LHCN-M2 (cell line): ENCODE measurements at places on chromosomes 7 and 10. TPM values are rescaled to one million over a fixed set of nuclear protein-coding genes. Genes with fewer than 3 reads are reported as not detected.

- DNase-seq: no peak
These were observed 84.7 kb downstream of the PTPRZ1 start for GRCh38 chr7:121957626-121958025.

- DNase-seq: no peak
These were observed 1.3 kb downstream of the SAR1A start for GRCh38 chr10:70169011-70169410.

DNA sequence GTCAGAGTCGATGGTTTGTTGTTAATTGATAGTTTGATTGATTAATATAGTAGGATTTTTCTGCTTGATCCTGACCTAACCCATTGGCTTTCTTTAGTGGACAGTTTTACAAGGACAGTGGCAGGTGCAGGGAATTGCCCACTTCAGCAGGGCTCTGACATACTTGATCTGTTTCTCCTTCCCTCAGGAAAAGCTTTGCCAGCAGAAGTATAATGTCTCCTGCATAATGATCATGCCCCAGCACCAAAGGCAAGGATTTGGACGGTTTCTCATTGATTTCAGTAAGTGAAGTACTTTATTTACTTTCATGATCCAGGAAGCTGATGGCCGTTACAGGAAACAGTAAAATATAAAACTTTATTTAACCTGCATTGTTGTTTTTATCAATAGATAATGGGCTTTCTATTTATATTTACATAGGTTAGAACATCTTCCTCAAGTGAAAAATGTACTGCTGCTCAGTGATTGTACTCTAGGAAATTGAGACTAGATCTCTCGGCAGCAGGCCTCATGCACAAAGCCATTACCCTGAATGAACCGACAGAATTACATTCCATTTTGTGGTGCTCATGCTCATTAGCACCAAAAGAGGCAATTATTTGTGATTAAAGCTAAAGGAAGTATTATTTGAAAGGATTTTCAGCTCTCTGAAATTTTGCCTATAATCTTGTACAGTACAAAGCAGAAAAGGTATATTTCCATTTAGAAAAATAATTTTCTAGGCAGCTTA is 122.5 kb upstream of the SAMD8 start:
- no peak for DNase-seq

DNA sequence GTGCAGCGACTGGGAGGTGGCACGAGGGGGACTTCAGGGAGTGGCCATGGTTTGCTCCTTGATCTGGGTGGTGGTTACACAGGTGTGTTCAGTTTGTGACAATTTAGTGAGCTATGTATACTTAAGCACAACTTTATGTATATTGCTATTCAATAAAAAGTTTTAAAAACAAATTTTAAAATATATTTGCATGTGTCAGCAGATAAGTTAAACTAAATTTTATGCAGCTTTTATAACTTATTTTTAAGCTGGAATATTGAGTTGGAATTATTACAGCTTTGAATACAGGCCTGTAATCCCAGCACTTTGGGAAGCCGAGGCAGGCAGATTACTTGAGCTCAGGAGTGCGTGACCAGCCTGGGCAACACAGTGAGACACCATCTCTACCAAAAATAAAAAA is 5.4 kb downstream of the BAIAP2L1 start:
- DNase-seq: no peak

DNA sequence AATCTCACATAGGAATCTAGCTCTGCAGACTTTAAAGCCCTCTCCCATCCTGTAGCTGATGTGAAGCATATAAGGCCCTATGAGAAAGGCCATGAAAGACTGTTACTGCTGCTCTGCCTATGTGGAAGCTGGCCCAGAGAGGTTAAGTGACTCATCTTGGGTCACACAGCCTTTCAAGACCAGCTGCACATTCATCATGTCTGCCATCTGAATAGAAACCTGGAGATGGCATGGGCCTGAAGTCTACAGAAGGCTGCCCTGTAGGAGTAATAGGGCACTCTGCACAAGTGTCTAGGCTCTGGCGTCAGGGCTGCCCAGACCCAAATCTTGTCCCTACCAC is 59.4 kb upstream of the COL13A1 start:
- DNase-seq: no peak

DNA sequence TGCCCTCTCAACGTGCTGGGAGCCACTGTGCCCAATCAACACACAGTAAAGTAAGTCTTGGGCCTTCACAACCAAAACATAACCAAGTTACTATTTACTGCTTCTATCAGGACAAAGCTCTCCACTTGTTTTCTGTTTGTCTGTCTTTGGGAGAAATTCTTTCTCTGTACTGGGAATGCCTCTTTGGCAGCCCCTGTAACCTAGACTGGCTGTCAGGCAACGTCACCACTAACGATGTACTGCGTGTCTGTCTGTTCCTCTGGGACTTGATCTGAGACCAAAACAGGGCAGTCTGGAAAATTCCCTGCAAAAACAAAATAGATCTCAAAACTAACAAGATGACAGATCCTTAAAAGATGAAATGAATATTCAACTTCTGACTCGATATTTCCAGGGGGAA is 113.0 kb downstream of the SMURF1 start:
- no peak for DNase-seq

DNA sequence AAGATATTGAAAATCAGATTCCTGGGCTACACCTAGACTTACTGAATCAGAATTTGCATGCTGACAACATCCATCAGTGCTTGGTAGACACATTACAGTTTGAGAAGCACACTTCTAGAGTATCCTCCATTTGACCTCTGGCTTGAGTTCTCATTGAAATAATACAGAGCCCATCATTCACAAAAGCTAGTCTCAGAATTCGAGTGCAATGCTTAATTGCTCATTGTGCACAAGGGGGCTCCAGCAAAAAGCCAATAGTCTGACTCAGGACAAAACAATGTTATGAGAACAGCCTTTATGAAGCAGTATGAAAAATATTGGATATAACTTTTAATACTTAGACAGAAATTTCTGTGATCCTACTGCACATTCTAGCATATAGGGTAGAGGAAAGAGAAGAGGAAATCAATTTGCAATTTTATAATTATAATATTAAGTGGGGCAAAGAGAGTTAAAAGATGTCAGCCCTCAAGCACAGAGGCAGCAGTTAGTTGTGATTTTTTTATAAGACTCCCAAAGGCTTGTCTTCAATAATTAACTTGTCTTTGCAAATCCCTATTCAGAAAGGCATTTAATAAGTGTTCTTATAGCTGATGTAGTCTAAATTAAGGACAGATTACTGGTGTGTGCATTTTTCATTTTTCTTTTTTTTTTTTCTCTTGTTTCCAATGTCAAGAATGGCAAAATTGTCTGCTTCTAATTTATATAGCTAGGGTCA is 105.8 kb upstream of the ANK3 start:
- peak; percentile 57 for DNase-seq

DNA sequence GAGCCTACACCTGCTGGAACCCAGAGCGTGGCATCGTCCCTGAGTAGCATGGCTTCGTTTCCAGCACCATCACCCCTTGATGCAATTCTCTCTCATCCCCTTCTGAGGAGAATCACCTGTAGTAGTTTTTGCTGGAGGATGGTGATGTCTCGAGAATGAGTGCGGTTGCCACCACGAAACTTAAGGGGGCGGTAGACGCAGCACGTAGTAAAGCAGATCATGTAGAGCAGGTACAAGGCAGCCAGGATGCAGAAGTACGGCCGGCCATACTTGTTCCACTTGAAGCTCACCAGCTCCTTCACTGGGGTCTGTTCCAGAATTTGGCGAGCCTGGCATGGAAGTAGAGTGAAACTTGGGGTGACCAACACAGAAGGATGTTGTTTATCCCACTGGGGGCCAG is 8.1 kb downstream of the TRPV5 start:
- no peak for DNase-seq

DNA sequence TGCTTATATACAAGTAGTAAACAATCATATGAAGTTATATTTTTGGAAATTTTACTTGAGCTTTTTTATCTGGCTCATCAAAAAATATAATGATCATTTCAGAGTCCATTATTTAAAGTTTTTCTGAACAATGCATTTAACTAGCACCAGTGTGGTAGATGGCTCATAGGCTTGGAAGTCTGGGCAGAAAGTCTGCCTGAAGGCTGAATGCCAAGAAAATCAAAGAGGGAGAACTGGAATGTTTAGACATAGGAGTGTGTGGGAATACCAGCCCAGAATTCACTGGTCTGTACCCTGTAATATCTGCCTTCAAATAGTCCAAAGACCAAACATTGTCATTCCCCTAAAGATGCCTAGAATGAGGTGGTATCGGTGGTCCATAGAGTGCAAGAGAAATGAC is 40.3 kb upstream of the ANK3 start:
- peak; percentile 80 for DNase-seq

- DNase-seq: no peak
These were observed 10.3 kb downstream of the ADRB1 start for GRCh38 chr10:114053946-114054345.

GRCh38 chr7:138282997-138283396 is 177.1 kb upstream of the TRIM24 start:
- no peak for DNase-seq

GRCh38 chr7:130831817-130832481 is 97.9 kb upstream of the KLF14 start:
- DNase-seq: peak; percentile 61

DNA sequence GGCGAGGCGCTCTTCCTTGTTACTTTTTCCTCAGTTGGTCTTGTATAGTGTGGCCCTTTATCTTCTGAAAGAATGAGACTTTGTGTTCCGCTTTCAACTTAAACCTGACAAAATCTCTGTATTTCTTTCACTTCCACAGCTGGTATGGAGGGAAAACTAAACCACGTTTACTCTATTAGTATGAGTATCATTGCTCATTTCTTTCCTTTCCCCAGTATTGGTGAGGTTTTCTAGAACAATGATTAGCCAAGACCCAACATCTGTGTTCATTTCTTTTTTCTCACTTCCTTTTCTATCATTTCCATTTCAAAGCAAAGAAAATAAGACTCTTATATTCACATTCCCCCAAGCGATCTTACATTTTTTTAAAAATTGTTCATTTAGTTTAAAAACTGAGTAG is 165.3 kb downstream of the PAXIP1 start:
- DNase-seq: no peak

- DNase-seq: no peak
These were observed 772 bp downstream of the HDAC9 start for GRCh38 chr7:18496341-18496700.

DNA sequence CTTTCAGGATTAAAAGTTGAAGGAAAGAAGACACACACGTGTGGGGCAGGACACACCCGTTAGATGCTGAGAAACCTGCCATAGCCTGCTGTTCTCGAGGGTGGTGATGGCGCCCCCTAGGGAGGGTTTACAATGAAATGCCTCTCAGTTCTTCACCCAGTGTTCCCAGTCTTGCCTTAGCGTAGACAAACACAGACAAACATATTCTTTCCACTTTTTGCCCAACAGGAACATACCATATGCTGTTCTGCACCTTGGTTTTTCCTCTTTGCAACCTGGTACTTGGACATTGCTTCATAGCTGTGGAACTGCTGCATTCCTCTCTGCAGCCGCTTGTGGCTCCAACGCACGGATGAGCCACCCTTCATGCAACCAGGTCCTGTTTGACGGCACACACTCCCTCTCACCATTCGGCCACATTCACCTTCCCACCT is 23.3 kb upstream of the HSPA12A start:
- DNase-seq: no peak

DNA sequence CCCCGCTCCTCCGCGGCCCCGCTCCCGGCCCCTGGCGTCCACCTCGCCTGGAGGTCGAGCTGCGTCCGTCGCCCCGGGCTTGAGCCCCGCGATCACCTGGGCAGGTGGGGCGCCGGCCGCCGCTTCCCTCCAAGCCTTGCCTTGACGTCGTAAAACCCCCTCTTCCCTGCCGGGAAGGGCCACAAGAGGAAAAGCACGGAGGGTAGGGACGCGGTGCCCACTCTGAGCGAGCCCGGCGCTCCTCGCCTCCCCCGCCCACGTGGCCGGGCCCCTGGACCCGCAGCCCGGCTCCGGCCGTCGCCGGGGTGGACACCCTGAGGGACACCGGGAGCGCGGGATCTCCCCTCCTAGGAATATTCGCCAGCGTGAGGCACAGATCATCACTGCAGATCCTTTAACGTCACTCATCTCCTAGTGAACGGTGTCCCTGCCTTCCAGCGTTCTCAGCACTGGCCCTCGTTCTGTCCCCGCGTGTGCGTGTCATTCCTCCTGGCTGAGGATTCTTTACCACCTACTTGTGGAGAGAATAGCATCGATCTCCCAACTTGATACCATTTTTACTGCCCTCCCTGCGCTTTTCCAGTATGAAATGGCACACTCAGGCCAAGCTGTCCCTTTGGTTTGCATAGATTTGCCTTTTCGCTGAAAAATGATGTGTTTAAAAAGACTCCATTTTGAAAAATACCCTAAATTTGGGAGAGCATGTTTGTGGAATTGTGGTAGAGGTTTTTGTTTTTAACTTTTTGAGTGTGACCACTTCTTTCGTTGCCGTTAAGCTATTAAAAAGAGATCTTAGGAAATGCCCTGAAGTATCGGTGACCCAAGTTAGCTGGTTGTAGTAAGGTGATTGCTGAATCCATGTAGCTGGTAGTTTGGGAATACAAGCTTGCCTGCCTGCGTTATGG is 649 bp downstream of the ACTR3B start:
- peak; percentile 42 for DNase-seq

DNA sequence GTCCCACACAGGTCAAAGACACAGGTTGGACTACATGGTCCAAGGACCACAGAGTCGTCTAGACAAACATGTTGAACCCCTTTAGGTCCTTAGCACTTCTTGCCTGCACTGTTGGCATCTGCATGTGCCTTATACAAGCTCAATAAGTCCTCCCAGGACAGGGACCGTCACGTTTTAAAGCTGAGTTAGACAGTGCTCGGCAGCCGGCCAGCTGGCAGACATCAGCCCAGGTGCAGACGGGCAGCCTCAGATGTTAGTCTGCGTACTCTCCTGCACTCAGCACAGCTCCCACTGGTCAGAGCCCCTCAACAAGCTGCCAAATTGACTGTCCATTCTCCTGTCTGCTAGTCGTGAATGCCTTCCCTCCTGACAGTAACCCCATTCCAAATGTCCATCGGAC is 34.9 kb downstream of the PARP12 start:
- DNase-seq: no peak

GRCh38 chr10:15460661-15461060 is 89.6 kb upstream of the FAM171A1 start:
- DNase-seq: no peak

- DNase-seq: no peak
These were observed 15.0 kb upstream of the ZNF467 start for GRCh38 chr7:149788300-149788851.

Gene EVX1
- not detected in 2 replicates for total RNA-seq

Gene WDR86
- 1.3 TPM in 1 of 2 replicates, not detected in the other for total RNA-seq

Gene HHEX
- 0.06 TPM in 1 of 2 replicates, not detected in the other for total RNA-seq

Gene IFIT1B
- not detected in 2 replicates for total RNA-seq

Gene C7orf57
- total RNA-seq: 0.13 and 0.29 TPM in 2 replicates

Gene CRYGN
- total RNA-seq: not detected in 2 replicates
